ENCODE measurements at places on chromosomes 7 and 10. TPM values are rescaled to one million over a fixed set of nuclear protein-coding genes. Genes with fewer than 3 reads are reported as not detected.

DNA sequence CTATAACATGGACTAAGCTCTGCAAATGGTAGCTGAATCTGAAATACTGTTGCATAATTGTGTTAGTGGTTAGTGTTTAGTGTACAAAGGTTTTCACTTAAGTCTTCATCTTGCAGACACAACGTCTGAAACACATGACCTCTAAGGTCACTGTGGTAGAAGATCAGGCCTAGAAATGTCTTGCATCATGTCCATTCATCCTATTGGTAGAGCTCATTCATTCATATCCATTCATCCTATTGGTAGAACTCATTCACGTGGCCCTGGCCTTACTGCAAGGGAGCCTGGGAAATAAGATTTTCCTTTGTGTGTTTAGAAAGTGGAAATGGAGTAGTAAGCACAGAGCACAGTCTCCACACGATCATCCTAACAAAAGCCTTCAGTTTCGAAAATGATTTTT is 485.8 kb downstream of the PLXNA4 start:
- DNase-seq = no peak

- no peak for DNase-seq
Measured at GRCh38 chr7:29780346-29780745, 26.0 kb upstream of the WIPF3 start.

- DNase-seq = no peak
Measured at GRCh38 chr10:78460204-78460603, 426.5 kb downstream of the RPS24 start.

GRCh38 chr10:69901022-69901421 is 99.3 kb downstream of the COL13A1 start:
- no peak for DNase-seq

Gene PRR15
- not detected for total RNA-seq

Gene ASAH2
- 0.22 TPM for total RNA-seq

Gene SLC39A12
- total RNA-seq = under 0.01 TPM

Gene SPDYE1
- total RNA-seq = not detected

Gene KNDC1
- 0.20 TPM for total RNA-seq

Measured in lung microvascular endothelial cell (primary cell).